Mesothelial cell of epicardium (in vitro differentiated cells): ENCODE measurements at places on chromosomes 7 and 10. TPM values are rescaled to one million over a fixed set of nuclear protein-coding genes. Genes with fewer than 3 reads are reported as not detected.

The CTBP2 gene
- total RNA-seq = 115 to 122 TPM (median 121 TPM) in 3 replicates

GRCh38 chr10:78642269-78642816, 426.4 kb upstream of the ZMIZ1 start:
- no peak for DNase-seq

DNA sequence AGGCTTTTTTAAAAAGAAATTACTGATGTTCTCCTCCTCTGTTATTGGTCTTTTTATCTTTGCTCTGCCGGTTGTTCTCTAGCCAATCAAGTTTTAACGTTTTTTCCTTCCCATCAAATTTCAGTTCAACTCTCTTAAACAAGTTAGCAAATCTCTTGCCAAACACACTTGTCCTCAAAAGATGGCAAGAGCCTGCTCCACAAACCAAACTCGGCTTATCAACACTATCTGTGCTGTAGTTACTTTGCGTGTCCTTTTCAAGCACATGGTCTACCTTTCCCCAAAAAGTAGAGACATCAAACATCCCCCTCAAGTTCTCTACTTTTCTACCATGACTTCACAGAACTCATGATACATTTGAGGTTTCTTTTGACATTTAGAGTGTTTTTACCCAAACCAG, 71.3 kb downstream of the OSBPL3 start:
- DNase-seq = no peak

- no peak for DNase-seq
These were observed 692.8 kb upstream of the LRRN3 start for GRCh38 chr7:110397927-110398660.

GRCh38 chr10:132292287-132293200, 15.2 kb downstream of the STK32C start:
- no peak for DNase-seq

GRCh38 chr7:94382132-94382531, 12.6 kb upstream of the COL1A2 start:
- DNase-seq = no peak

GRCh38 chr7:117284692-117285091, 38.2 kb downstream of the WNT2 start:
- DNase-seq = no peak

DNA sequence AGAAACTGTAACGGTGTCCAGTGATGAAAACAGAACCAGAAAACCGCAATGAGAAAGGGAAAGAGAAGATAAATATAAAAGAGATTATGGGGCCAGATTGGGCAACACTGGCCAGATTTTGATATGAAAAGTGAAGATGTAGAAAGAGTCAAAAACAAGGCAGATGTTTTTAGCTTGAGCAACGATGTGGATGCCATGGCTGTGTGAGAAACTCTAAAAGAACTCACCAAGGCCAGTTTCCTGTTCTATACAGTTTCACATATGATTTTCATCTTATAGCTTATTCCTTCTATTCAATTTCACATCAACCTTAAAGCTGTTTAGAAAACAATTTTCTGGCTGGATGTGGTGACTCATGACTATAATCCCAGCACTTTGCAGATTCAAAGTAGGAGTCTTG, 36.3 kb downstream of the CSTF2T start:
- no peak for DNase-seq

DNA sequence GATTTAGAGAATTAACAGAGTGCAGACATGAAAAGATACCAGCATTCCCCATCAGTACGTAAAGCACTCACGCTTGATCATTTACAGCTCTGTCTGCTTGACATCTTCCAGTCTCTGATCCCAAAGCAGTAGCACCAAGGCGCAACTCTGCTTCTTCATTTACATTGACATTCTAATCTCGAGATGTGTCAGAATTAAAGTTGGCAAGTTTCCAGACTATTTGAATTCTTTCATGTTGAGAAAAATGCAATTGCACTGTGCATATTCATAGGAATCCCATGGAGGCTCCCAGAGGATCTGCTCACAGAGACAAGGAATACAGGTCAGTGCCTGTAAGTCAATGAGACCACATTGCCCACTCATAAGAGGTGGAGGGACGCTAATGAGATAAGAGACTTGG, 183.9 kb downstream of the LRRN3 start:
- no peak for DNase-seq
